ENCODE measurements at places on chromosomes 2 and 18.

- DNase-seq, result peak; percentile 53
Observed at GRCh38 chr2:238127165-238128060, 11.1 kb upstream of the KLHL30 start.

DNA sequence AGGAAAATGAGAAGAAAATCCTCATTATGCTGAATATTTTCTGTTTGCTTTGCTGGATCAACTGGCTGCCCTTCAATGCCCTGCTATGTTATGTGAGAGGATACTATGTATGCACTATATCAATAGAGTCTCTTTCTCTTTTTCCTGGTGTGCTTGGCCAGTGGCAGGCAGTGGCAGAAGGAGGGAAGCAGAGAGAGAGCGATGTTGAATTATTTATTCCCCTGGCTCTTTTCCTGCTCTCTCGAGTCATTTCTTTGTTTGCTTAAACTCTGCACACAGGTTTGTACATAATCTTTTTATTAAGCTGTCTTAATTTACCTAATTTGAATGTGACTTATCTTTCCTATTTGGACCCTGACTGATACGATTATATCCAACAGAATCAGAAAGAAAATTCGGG, 1727.3 kb downstream of the SUCLG1 start:
- no peak for DNase-seq

GRCh38 chr2:85666435-85667316, 1.3 kb downstream of the SFTPB start:
- no peak for DNase-seq

GRCh38 chr2:52097071-52097470, 1065.1 kb upstream of the NRXN1 start:
- no peak for DNase-seq

DNA sequence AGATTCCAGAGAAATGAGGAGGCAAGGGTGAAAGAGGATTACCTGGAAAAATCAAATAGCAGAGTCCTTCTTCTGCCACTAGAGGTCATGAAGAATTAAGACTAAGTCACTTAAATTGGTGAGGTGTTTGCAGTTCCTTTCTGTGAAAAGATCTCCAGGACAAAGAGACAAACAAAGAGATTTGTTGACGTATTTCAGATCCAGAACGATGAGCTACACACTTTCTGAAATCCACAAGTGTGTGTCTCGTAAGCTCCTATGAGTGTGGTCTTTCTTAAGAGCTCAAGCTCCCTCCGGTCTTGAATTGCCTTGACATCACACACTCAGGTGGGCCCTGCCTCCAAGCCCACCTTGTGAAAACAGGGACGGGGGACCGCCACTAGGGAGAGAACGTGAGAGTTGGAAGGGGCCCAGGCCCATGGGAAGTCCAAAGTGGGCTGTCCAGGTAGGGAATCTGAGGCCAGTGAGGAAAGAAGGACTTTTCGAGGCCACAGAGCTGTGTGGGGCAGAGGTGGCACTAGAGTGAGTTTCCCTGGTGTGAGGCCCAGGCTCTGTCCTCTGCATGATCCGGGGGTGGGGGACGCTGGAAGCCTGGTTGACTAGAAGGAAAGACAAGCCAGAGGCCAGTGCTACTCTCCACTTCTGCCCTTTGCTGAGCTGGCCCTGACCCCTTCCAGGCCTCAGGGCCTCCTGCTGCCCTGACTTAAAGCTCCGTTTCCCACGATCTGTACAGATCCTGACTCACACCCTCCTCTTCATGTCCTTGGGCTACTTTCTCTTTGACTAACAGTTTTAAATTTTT, 168.1 kb upstream of the NCK2 start:
- peak; percentile 76 for DNase-seq

DNA sequence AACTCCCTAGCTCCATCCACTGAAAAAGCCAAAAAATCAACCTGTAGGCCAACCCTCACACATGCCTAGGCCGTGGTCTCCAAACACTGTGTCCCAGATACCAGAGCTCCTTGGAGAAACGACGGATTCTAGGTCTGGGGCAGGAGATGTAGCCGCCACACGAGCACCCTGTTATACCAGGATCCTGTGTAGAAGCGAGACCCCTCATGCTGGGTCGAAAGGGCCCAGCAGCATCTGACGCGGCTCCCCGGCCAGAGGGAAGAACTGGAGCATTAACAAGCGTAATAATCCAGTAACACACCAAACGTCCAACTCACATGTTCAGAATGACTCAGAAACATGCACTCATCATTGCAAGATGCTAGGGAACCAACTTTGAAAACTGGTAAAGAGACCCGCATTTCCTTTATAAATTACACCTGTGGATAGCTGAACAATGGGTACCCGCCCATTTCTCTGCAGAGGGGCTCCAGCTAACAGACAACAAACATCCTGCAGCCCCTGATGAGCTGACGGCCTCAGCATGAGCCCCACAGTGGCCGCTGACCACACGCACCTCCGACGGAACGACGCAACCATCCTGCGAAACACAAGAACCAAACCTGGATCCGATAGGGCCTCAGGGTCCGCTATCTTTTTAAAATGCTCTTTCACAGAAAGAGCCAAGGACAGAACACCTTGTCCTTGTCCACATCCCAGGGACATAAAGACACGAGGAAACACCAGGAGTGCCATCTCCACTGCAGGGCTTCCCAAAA, 14.2 kb downstream of the SLC66A2 start:
- no peak for DNase-seq

DNA sequence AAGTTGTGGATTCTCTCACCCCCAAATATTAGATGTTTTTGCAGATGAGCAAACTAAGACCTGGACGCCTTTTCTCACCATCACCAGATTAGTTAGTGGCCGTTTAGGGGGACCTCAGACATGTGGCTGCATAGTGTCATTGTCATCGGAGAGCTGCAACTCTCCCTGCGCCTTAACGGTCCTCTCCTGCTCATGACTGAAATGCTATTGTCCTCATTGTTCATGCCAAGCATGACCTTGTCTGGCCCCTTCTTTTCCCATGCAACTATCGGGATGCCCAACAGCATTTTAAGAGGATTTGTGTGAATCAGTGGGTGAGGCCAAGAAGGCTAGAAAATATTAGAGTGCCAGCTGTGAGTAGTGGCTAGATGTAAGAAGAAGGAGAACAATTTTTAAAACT, 174.2 kb downstream of the SOCS6 start:
- DNase-seq, result no peak

DNA sequence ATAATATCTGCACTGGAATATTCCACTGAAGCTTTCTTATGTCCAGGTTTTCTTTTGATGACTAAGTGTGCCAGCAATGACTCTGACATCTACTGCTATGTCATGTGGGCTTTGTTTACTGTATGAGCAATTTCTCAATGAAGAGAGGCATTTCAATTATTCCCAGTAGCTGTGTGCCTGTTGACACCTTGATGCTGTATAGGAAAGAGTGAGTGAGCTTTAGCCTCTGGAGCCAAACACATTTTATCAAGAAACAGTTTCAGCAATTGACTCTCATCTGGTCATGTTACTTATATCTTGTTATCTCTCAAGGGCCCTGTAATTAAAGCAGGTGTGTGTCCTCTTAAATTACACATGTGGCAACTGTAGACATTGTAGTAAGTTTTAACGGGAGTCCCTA, 493.2 kb upstream of the FANCL start:
- no peak for DNase-seq

GRCh38 chr2:216548901-216549331, 50.3 kb downstream of the RPL37A start:
- no peak for DNase-seq

GRCh38 chr2:95031076-95031725, 5.7 kb downstream of the MAL start:
- no peak for DNase-seq

DNA sequence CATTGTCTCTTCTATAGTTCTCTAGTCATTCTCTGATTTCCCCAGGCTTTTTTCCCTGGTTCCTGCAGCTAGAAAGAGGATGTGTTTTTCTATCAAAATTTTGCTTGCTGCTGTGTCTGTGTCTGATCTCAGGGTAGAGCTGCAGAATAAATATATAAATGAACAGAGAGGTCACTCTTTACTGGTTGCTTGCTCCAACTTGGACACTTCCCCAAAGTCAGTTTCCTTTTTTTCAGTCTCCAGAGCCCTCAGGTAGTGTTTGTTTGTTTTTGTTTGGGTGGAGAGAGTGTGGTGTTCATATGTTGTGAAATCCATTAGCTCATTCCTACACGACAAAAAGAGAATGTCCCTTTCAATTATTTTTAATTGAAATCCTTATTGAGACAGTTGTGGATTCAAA, 85.8 kb downstream of the CERS6 start:
- no peak for DNase-seq

- DNase-seq, result no peak
Observed at GRCh38 chr18:52816121-52816520, 476.1 kb downstream of the DCC start.

DNA sequence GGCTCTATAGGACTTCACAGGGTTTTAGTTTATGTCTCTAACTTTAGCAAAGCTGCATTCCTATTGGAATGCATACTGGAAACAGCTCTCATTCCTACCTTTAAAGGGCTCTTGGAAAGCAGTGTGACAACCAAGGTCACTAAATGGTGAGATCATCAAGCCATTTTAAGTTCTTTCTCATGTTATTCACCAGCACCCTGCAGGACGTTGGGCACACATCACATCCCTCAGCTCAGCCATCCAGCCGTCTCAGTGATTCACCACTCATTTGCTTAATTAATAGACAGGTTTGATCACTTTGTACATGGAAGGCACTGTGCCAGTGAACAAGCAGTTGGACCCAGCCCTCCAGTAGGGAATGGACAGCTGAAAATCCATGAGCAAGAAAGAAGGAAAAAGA, 32.2 kb upstream of the RBM44 start:
- DNase-seq, result no peak

DNA sequence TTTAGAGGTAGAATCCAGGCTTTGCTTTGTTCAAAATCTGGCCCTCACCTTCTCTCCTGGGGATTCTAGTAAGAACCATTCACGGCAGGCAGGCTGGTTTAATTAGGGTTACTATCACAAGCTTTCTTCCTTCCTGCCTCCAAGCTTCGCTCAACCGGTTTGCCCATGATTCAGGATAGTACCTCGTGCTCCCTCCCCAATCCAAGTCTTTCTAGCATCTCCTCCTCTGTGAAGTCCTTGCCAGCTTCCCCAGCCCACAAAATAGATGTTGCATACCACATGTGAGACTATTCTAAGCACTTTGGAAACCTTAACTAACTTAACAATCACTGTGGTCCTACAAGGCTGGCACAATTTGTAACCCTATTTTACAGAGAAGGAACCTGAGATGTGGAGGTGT, 135.1 kb downstream of the SOCS6 start:
- DNase-seq, result peak; percentile 36

GRCh38 chr2:110166266-110166665, 38.5 kb downstream of the NPHP1 start:
- DNase-seq, result no peak

DNA sequence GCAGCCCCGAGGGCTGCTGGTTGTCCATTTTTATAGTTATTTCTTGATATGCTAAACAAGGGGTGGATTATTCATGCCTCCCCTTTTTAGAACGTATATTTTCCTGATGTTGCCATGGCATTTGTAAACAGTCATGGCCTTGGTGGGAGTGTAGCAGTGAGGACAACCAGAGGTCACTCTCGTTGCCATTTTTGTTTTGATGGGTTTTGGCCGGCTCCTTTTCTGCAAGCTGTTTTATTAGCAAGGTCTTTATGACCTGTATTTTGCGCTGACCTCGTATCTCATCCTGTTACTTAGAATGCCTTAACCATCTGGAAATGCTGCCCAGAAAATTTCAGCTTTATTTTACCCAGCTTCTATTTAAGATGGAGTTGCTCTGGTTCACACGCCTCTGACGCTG, 825.8 kb upstream of the CDH2 start:
- DNase-seq, result no peak

GRCh38 chr2:172423160-172423559, 4.2 kb upstream of the ITGA6 start:
- no peak for DNase-seq

DNA sequence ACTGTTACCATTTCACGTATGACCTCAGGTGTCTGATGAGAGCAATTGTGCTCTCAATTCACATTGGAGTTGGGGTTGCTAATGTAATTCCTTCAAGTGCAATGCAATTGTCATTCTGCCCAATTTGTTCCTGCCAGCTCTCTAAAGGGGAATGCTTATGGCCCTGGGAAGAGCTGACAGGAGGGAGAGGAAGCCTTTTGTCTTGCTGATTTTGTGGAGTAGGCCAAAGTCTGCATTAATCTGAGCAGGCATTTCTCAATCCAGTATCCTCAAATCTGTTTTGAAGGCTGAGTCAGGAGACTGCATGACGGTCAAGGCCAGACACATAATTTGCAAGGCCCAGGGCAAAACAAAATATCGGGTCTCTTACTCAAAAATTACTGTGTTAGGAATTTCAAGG, 326.4 kb upstream of the SPHKAP start:
- DNase-seq, result no peak

DNA sequence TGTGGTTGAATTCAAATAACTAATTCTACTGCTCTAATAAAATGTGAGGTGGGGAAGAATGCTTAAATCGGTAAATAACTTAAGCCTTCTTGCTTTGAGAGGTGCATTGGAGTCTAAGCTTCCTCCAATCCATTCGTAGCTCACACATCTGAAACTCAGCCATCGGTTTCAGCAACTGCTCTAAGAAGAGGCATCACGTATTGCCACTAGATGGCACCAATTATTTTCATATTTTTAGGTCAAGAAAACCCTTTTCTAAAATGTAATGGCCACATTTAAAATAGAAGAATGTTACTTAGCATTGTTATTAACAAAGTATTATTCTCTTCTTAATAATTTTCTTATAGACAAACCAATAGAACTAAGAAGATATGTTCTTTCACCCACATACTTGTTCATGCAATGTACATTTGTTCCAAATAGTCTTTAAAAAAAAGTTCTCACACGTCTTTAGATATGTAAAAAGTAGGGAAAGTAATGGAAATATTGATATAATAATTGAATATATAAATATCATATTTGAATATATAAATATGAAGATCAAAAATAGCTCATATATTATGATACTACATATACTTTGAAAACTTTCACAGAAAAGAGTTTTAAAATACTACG, 229.8 kb downstream of the CCDC178 start:
- DNase-seq, result peak; percentile 64

DNA sequence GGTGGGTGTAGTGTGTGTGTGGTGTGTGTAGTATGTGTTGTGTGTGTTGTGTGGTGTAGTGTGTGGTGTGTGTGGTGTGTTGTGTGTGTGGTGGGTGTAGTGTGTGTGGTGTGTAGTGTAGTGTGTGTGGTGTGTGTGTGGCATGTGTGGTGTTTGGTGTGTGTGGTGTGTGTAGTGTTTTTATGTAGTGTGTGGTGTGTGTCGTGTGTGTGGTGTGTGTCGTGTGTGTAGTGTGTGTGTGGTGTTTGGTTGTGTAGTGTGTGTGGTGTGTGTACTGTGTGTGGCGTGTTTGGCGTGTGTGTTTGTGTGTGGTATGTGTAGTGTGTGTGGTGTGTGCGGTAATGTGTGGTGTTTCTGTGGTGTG, 4.7 kb upstream of the RTP5 start:
- DNase-seq, result no peak

DNA sequence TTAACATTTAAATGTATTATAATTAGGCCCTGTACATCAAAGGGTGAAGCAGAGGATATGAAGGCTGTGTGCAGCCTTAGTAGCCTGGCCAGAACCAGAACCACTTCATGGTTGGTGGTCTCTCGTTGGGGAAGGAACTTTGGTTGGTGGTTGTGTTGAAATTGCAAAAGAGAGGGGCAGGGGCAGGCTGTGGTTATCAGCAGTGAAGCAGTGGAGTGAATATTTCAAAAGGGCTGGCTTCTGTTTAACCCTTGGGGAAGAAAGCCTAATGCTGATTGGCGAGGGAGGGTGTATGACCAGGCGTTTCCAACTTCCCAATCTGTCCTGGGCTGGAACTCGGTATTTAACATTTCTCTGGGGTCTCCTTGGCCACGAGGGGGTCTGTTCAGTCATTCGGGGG, 51.2 kb upstream of the LYPD6B start:
- no peak for DNase-seq

- DNase-seq, result no peak
Observed at GRCh38 chr2:102006886-102007278, 15.1 kb downstream of the IL1R2 start.

- no peak for DNase-seq
Observed at GRCh38 chr2:143720095-143720664, 591.0 kb downstream of the ARHGAP15 start.
